ENCODE measurements at places on chromosomes 12 and 14.
A peak's percentile ranks its signal among the peaks of the same experiment; 100 is the strongest.

- DNase-seq, result peak; percentile 81
Measured at GRCh38 chr12:19462406-19462805, 23.1 kb downstream of the AEBP2 start.

DNA sequence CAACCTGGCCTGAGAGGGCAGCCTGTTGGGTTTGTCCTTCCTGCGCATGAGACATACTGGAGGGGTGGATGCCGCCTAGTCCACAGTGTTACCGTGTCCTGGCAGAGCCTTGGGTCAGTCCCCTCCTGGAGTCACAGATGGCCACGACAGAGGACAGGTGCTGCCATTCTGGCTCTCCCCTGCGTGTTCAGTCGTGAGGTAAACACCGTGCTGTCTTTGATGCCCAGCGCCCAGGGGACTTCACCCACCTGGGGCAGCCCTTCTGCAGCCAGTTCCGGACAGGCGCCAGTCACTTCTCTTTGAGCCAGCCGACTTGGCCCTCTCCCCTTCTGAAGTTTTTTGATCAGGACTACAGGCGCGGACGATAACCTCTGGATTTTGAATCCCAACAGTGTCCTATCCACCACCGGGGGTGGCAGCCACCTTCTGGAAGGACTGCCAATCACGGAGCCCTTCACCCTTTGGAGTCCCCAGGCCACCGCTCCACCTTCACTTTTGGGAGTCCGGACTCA is 933.0 kb downstream of the DIO2 start:
- DNase-seq, result no peak

DNA sequence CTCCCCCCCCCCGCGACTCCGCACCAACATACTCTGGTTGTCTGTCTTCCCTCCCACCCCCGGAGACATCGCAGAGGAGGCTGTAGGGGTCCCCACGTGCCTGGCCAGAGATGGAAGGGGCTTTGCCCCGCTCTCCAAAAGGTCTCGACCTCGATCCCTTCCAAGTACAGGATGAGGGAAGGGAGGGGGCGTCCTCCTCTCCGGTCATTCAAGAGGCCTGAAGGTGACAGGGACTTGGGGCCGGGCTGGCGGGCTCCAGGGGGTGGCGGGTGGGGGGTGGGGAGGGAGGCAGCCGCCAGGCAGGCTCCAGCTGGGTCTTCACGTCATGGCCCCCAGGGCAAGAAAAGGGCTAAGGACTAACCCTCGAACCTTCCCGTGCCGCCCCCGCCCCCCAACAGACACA is 15.1 kb downstream of the TBX3 start:
- no peak for DNase-seq

DNA sequence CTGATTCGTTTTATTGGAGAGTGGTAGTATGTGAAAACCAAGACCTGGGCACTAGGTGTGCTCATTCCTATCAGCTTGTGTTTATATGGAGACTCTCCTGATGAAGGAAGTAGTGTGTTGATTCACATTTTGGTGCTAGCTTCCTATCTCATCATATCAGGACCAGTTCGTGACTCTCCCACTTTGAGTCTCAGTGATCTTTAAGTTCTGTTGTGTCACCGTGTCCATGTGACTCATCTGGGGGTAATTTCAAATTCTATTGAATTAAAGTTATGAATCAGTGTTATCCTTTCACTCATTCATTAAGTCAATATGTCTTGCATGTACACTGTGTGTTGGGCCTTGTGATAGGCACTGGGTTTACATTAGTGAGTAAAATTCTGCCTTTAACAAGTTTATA is 180.2 kb downstream of the CACNA1C start:
- DNase-seq, result no peak

DNA sequence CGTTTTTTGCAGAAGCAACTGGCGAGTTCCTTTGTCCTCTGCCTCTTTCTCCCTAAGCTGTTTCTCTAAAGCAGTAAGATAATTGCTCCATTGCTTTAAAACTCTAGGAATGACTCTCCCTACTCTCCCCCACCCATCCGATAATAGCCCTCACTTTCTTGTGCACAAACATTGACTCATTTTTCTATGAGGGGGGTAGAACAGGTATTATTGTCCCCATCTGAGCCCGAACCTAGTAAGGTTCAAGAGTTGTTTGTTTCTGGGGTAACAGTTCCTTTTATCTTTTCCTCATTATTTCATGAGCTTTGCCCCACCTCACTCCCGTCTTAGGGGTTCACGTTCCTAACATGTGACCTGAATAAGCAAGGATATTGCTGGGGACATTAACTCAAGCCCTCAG is 190.6 kb downstream of the EMP1 start:
- no peak for DNase-seq

GRCh38 chr14:99324291-99324690 is 52.3 kb upstream of the BCL11B start:
- no peak for DNase-seq

- DNase-seq, result no peak
Measured at GRCh38 chr12:28963554-28963953, 185.5 kb upstream of the FAR2 start.

DNA sequence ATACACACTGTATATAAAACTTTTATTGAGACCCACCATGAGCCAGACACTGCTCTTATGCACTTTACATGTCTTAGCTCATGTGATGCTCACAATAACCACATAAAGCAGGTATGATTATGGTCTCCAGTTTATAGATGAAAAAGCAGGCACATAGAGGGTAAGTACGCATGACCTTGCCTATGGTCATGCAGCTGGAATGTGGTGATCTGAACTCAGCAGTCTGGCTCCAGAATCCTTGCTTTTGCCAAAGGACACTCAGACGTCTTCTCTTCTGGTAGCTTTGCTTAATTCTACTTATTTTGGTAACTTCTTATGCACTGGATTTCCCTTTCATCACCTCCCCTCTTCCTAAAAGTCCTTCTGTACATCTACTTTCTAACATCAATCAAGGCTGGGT is 103.3 kb upstream of the CRY1 start:
- DNase-seq, result no peak

DNA sequence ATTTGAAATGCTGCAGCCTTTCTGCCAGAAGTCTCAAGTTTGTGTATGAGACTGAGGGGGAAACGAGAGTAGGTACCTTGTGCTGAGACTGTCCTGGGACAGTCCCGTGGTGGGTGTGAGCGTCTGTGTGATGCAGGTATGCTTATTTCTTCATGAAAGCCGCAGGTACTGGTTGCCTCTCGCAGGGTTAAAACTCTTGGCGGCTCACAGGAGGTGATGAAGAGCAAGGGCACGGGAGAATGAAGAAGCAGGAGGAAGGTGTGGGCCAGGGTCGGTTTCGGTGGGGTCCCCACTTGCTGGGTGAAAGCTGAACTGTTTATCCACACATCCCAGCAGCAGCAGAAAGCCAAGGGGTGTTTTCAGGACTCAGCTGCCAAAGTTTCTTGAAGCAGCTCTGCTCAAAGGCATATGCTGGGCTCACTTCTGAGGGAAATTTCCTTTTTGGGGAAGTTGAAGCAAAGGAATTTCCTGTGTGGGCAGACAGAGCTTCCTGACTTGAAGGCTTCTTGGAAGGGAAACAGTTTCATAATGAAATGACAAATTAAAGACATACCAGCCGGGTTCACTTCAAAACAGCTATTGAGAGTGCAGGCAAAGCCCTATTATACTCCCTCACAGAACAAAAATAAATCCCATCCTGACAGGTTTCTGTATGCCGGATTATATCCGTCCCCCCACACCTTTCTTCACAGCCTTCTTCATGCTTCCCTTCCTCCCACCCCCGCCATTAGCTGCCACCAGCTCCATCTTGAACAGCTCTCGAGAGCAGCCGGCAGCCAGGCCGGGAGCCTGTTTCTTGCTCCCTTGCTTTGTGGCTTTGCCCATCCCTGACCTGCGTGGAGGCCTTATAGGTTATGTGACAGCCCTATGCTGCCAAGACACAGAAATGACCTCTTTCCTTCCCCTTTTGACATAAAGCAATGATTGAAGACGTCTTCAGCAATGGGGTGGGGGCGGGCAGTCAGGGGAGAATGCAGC is 116.6 kb downstream of the ETV6 start:
- DNase-seq, result no peak

- no peak for DNase-seq
Measured at GRCh38 chr12:99436584-99436983, 211.0 kb upstream of the GARIN6 start.

- DNase-seq, result peak; percentile 79
Measured at GRCh38 chr12:110403976-110404682, 621 bp upstream of the ANAPC7 start.

- DNase-seq, result no peak
Measured at GRCh38 chr12:18653465-18653864, 84.3 kb downstream of the PLCZ1 start.

DNA sequence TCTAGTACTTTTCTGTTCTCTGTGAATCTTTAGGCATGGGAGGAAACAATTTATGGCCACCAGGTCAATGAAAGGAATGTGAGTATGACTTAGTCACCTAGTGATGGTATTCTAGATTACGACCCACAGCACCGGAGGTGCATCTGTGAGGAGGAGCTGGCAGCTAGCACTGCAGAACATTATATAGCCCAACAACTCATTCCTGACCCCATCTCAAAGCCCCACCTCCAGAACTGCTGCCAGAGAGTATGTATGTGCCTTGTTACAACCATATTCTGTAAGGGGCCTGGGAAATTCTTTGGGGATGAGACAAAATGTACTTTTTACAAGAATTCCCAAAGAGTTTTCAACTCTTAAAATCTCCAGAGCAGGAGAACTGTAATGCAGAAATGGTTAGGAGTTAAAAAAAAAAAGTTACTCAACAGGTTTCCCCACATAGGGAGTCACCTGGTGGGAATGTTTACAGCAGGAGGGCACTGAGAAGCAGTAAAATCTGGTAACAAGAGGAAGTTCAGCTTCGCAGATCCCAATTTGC is 34.9 kb upstream of the CERS5 start:
- no peak for DNase-seq

- DNase-seq, result no peak
Measured at GRCh38 chr12:33265033-33265731, 174.4 kb downstream of the SYT10 start.

GRCh38 chr14:90544566-90544965 is 147.7 kb downstream of the CALM1 start:
- no peak for DNase-seq

DNA sequence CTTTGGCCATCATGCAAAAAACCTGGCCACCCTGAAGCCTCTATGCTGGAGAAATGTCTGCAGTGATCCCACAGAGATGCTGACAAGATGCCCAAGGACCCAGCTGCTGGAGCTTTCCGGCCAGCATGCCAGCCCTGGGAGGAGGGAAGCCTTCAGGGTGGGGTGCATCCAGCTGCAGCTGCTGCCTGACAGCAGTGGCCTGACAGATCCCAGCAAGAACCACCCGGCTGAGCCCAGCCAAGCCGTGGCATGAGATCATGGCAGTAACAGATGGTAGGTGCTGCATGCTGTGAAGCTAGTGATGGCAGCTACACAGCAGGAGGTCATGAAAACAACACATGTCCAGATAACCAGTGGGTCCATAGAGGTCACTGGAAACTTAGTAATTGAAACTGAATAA is 13.8 kb downstream of the CLBA1 start:
- peak; percentile 53 for DNase-seq

DNA sequence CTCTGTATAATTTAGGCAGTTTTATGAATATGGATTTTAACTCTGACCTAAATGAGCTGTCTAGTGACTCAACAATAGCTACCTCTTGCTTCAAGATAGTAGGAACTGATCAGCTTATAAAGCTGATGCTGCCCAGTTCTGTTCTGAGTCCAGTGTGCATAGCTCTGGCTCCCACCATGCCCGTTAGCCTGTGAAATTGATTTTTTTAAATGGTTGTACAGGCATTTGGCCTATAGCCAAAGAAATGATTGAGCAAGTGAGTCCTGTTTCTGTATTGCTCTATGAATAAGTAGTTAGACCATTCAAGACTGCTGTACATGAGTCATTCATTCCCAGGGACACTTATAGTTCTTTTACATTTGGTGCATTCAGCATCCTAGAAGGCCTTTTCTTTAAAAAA is 36.4 kb downstream of the SAMD4A start:
- DNase-seq, result no peak

DNA sequence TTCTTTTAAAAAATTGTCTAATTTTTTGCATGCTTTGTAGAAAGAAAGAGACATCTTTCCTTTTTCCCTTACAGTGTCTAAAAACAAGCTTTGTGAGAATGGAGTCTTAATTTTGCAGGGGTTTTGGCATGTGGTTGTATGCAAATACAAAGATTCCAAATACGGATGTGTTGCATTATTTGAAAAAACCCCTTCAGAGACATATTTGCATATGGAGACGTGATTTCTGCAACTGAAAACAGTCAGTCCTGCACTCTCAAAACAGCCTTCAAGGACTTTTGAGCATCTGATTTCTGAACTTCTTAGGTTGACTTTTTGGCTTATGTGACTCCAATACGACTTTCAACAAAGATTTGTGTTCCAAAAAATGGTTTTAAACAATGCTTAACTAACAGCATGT is 7.8 kb downstream of the IRAK3 start:
- no peak for DNase-seq

DNA sequence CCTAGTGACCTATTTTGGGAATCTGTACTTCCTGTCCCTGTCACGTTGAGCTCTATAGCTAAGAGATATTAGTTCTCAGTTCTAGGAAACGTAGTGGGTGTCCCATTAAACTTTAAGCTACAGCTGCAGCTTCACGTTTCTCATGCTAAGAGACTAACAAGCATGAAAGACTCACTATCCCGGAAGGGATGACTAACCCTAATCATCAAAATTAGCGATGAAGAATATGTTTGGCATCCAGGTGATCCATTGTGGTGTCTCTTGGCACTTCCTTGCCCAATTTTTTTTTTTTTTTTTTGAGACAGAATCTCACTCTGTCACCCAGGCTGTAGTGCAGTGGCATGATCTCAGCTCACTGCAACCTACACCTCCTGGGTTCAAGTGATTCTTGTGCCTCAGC is 11.0 kb upstream of the LALBA start:
- no peak for DNase-seq

GRCh38 chr14:35435177-35435576 is 30.6 kb upstream of the NFKBIA start:
- DNase-seq, result no peak

- DNase-seq, result peak; percentile 45
Measured at GRCh38 chr12:2288875-2289274, 236.1 kb downstream of the CACNA1C start.

DNA sequence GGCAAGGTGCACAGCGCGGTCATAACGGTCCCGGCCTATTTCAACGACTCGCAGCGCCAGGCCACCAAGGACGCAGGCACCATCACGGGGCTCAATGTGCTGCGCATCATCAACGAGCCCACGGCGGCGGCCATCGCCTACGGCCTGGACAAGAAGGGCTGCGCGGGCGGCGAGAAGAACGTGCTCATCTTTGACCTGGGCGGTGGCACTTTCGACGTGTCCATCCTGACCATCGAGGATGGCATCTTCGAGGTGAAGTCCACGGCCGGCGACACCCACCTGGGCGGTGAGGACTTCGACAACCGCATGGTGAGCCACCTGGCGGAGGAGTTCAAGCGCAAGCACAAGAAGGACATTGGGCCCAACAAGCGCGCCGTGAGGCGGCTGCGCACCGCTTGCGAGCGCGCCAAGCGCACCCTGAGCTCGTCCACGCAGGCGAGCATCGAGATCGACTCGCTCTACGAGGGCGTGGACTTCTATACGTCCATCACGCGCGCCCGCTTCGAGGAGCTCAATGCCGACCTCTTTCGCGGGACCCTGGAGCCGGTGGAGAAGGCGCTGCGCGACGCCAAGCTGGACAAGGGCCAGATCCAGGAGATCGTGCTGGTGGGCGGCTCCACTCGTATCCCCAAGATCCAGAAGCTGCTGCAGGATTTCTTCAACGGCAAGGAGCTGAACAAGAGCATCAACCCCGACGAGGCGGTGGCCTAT is 875 bp downstream of the HSPA2 start:
- no peak for DNase-seq

- no peak for DNase-seq
Measured at GRCh38 chr12:122830517-122831214, 4.6 kb upstream of the HIP1R start.

Measured in NCI-H2081 (cell line).